ENCODE measurements at places on chromosomes 16 and 17.

DNA sequence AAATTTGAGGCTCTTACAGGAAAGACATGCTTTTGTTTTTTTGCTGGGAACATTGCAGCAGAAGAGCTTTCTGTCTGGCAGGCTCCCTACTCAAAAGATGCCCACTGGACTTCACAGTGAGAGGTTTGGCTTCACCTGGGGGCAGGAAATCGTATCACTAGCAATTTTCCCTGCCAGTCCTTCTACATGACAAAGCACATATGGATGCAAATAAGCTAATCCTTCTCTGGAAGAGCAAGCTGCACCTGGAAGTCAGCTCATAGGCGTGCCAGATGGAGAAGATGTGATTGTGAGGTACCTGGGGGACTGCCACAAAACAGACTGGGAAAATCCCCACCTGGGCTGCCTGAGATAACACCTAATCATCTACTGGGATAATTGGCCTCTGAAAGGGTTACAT lies 195.0 kb upstream of the CPHXL start:
- DNase-seq = no peak

DNA sequence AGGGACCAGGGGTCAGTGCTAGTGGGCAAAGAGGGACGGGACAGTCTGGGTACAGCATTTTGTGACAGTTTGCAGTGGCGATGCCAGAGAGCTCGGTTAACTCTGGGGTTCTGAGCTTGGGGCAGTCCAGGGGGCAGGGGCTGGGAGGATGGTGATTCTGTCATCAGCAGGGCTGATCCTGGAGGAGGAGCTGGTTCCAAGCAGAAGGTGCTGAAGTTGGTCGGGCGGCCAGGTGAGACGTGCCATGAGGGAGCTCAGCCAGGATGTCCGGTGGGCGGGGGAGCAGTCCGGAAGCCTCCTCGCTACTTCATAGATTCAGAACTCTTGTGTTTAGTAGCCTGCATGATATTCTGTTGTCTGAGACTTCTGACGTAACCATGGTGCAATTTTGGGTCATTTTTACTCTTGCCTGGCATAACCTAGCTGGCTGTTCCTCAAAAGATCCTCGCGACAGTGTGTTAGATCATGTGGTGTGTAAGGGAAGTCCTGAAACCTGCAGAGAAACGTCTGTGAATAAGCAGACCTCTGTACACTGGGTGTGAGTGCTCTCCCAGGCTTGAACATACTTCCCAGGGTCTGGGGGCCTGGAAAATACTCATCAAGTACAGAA lies 122.0 kb downstream of the CLEC16A start:
- DNase-seq = no peak

- DNase-seq = no peak
Observed at GRCh38 chr17:8073627-8074484, 13.7 kb downstream of the ALOX12B start.

GRCh38 chr17:80247561-80247960 lies 13.1 kb upstream of the RNF213 start:
- DNase-seq = no peak
